ENCODE measurements at places on chromosomes 6 and 20. TPM values are rescaled to one million over a fixed set of nuclear protein-coding genes. Genes with fewer than 3 reads are reported as not detected.

C6orf118 gene
- not detected for total RNA-seq

CLPSL1 gene
- total RNA-seq = not detected

SAMD10 gene
- total RNA-seq = 1.2 TPM

HLA-DOA gene
- 1.9 TPM for total RNA-seq

BEND6 gene
- total RNA-seq = 9.0 TPM

BMP7 gene
- total RNA-seq = 12.7 TPM

SLC35F1 gene
- 0.17 TPM for total RNA-seq

CST2 gene
- total RNA-seq = not detected

SIRPD gene
- total RNA-seq = not detected

DEFB127 gene
- not detected for total RNA-seq

GSTA5 gene
- total RNA-seq = not detected

GSTA4 gene
- 17.4 TPM for total RNA-seq

GHRH gene
- not detected for total RNA-seq

CDSN gene
- total RNA-seq = not detected

AIF1 gene
- total RNA-seq = not detected

ULBP2 gene
- 53.7 TPM for total RNA-seq

PDE10A gene
- total RNA-seq = 6.8 TPM

MACROD2 gene
- total RNA-seq = 0.51 TPM

OPRM1 gene
- not detected for total RNA-seq

RTN4IP1 gene
- total RNA-seq = 23.3 TPM

PRSS35 gene
- total RNA-seq = not detected

HTR1E gene
- not detected for total RNA-seq

SNAP25 gene
- 0.80 TPM for total RNA-seq

TRIM15 gene
- total RNA-seq = 0.86 TPM

PPP1R14C gene
- total RNA-seq = 17.5 TPM

HLA-F gene
- 21.8 TPM for total RNA-seq

PPIL6 gene
- total RNA-seq = 3.8 TPM

QRSL1 gene
- 15.5 TPM for total RNA-seq

PGC gene
- total RNA-seq = not detected

TRAPPC3L gene
- not detected for total RNA-seq

SLC4A11 gene
- 0.57 TPM for total RNA-seq

SNAP91 gene
- 0.65 TPM for total RNA-seq

GCNT2 gene
- 4.7 TPM for total RNA-seq

MLN gene
- total RNA-seq = not detected

EDN1 gene
- 30.2 TPM for total RNA-seq

GSTA3 gene
- total RNA-seq = not detected

ESR1 gene
- not detected for total RNA-seq

POM121L2 gene
- not detected for total RNA-seq

RNF182 gene
- total RNA-seq = 8.7 TPM

CENPW gene
- total RNA-seq = 80.8 TPM

ABHD16B gene
- not detected for total RNA-seq

B3GAT2 gene
- 0.29 TPM for total RNA-seq

PBOV1 gene
- not detected for total RNA-seq

BPI gene
- 0.09 TPM for total RNA-seq

DEFB113 gene
- total RNA-seq = not detected

RNF217 gene
- total RNA-seq = 13.6 TPM

STX11 gene
- 6.3 TPM for total RNA-seq

LY6G6D gene
- not detected for total RNA-seq

BPIFA1 gene
- total RNA-seq = not detected

LY6G5B gene
- 0.91 TPM for total RNA-seq

PLN gene
- not detected for total RNA-seq

PHACTR3 gene
- total RNA-seq = 0.06 TPM

ZFP64 gene
- total RNA-seq = 17.8 TPM

MOXD1 gene
- 0.71 TPM for total RNA-seq

RBBP8NL gene
- total RNA-seq = not detected

OPN5 gene
- total RNA-seq = 0.06 TPM

All from Daoy (cell line).